ENCODE measurements at places on chromosomes 3 and 15. TPM values are rescaled to one million over a fixed set of nuclear protein-coding genes. Genes with fewer than 3 reads are reported as not detected.

- DNase-seq, result no peak
Measured at GRCh38 chr3:54744291-54744690, 183.6 kb downstream of the LRTM1 start.

DNA sequence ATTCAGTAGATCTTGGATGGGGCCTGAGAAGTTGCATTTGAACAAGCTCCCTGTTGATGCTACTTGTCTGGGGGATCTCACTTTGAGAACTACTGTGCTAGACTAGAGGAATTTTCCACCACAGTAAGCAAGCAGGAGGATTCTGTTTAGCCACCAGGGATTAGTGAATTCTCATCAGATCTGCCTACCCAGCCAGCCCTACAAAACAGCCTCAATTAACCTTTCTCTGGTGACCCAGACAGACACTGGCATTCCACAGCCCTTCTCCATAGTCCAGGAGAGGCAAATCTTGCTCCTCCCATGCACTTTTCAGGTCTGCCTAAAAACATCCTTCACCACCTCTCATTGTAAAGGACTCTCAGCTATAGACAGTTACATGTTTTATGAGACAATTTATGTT lies 16.7 kb upstream of the MYH15 start:
- DNase-seq, result no peak

DNA sequence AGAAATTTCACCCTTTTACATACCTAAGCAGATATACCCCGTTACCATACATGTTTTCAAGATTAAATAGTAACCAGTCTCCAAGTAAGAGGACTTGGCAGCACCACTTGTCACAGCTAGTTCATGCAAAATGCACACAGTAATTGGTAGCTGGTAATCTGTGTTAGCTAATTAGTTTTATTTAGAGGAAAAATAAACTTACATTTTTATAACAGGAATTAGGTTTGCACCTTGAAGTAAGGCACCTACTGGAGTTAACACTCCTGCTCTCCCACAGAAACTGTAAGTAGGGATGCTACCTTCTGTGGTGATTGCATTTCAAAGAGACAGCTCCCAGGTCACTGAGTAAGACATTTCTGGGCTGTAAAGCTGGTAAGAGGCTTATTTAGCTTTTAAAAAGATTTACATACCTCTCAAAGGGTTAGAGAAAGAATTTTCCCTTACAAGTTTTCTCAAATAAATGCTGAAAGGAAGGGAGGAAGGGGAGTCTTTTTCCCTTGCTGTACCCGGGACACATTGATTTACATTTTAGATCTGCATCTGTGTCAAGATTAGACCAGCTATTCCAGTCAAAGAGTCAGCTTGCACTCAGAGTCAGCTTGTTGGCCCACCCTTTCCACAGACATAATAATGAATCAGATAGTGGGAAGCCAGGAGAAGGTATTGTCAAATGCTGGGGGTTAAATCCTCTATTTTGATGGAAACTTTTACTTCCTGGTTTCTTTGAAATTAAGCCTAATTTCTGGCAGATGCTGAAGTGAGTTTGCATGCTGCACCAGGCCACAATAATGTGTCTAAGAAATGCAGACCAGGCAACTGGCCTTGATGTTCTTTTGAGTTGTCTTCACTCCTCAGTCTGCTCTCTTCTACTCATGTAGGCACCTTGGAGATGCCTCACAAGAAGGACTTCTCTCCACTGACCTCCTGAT lies 77.6 kb upstream of the CHD2 start:
- DNase-seq, result no peak

GRCh38 chr3:127541320-127541719 lies 49.2 kb downstream of the TPRA1 start:
- DNase-seq, result no peak

- DNase-seq, result peak; percentile 89
Measured at GRCh38 chr15:44782516-44782915, 46.2 kb downstream of the TRIM69 start.

DNA sequence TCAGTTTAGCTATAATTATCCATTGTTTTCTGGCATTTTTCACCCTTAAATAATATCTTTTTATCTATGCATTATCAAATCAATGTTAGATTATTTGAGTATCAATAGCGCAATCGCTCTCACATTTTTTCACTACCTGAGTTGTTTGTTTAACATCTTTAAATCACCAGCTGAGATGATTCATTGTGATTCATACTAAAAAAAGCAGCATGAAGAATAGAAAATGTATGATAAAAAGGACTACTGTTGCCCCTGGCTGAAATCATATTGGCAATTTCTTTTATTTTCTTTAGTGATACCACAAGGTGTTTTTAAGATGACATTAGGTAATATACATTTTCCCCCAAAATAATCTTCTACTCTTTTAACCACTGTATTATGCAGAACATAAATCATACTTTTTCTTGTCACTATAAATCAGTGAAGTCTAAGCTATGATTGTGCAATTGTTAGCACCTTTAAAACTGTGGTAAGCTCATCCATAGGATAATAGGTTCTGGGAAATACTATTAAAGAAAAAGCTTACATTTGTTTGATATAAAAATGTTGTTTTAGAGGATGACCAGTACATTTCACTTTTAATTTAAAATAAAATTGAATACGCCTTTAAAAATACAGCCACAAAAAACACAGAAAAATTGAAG lies 889.1 kb downstream of the NAALADL2 start:
- DNase-seq, result no peak

DNA sequence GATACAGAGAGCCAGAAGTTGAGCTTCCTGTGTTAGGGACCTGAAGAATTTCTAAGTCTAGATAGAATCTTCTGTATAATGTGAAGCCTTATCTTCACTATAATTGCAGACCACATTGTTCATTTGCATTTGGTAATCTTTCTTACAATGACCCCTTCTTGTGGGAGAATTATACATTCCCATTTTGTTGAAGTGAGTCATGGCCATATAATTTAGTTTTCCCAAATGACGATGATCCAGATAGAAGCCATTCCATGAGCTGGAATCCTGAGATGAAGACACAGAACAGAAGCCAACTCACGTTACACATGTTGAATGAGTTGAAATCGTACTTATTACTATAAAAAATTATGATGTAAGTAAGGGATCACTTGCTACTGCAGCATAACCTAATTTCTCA lies 187.8 kb downstream of the TUSC7 start:
- DNase-seq, result no peak

- DNase-seq, result no peak
Measured at GRCh38 chr3:8540456-8540855, 38.8 kb downstream of the LMCD1 start.

DNA sequence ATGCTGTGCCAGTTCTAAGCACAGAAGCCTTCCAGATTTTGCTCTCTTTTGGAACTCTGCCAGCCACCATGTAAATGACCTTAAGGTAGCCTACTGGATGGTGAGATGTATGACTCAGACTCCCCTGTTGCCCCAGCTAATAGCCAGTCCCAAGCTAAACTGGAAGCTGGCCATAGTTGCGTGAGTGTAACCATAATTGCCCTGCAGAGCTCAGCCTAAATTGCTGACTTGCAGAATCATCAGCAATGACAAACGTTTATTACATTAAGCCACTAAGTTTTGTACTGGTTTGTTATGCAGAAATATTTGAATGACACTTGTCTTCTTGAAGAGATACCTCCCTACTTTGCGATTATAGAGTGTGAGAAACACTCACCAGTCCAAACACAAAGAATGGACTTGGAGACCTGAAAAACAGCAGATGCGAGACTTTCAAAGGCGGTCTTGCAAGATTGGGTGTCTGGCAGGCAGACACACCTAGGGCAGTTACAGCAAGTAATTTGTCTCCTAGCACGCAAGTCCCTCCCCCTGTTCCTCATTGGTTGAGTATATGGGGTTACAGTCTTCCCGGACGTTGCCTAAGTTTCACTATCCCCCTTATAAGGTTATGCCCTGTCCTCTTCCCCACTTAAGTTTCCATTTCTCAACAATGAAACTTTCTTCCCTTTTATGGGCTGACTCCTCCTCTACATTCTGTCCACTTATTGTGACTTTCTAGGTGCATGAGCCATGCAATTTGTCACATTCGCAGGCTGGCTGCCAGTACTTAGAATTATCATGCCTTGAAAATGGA lies 83.6 kb upstream of the XCR1 start:
- peak; percentile 74 for DNase-seq

DNA sequence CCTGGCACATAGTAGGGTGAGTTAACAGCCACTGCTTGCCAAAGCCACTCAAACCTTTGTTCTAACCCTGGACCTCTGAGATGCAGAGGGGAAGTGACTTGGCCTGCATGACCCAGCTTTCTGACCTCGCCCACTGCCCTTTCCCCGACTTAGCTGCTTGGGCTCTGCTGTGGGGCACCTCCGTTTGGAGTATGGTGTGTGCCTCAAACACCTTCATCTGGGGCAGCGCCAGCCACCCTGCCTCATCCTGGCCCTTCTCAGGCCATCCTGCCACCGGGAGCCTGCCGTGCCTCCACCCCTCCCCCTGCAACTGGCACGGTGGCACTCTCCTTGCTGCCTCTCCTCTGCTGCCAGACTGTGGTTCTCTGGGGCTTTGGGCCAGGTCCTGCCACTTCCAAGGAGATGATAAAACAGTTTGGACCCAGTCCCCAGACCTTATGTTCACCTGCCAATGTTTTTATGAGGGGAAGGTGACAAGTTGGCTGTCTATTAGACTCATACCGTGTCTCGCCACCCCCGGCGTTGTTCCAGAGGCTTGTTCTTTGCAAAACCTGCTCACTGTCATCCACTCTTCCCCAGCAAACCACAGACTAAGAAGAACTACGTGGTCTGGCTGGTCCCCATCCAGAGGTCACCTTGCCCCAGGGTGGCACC lies 32.2 kb downstream of the SLC6A6 start:
- DNase-seq, result no peak

DNA sequence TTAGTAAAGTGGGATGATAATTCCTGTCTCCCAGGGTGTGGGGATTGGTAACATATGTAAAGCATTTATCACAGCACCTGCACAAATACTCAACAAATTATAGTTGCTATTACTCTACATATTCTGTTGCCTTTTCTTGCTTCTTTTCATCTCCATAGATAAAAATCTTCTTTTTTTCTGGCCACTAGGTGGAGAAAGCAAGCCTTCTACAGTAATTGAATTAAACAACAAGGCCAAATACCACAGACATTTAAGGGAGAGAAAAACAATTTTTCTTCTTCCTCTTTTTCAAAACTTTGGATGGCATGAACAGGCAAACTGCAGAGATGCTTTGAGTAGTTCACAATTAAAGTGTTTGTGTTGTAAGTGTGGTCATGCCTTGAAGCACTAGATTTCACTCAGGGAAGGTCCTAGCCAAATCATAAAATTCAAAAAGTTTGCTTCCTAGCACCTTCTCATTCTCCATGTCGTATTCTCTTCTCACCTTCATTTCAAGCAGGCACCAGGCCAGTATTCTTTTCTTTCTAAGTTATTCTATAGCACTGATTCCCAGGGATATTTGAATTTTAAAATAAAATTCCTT lies 493.4 kb upstream of the TGFBR2 start:
- DNase-seq, result peak; percentile 77

DNA sequence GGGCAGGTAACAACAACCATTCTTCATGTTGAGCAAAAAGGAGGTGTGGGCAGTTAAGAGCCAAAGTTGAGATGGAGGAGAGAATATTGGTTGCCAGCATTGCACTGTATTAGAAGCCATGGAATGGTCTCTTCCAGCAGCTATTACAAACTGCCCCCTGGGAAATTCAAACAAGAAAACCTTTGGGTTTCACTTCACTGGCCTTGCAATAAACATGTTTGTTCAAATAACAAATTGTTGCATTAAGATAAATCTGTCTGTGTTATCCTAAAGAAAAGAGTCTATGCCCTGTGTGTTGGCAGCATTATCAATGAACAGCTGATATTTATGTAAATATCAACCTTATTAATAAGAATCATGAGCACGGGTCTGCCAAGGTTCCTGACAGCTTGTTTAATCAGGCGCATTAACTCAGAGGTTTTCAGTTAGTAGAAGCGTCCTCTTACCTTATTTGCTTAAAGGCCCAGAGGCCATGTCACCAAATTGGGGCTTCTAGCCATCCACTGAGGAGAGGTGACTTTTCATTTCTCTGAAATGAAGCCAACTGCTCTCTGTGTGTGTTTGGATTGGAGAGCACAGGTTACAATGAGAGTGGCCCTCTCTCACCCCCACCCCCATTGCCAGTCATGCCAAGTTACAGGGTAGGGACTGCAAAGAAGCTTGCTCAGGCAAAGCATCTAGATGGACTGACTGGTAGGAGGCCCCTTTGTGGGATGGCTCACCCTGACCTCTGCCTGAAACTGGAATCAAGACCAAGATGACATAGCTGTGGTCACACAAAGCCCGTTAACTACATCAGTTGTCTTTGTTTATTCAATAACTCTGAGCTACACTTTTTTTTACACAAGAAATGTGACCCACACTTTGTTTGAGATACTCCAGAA lies 10.5 kb downstream of the FILIP1L start:
- DNase-seq, result peak; percentile 87

DNA sequence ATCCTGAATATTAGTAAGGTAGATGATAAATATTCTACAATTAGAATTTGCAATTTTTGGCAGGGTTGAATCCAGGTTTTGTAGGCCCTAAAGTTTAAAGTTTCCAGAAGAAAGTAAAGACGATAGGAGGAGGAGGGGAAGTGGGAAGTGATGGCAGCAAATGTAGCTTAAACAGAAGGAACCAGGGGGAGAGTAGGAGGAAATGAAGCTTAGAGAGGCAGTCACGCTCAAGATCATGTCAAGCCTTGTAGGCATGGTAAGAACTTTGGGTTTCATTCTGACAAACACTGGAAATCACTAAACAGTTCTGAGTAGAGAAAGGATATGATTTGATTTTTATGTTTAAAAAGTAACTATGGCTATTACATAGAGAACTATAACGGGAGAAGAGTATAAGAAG lies 63.9 kb downstream of the NR2E3 start:
- DNase-seq, result no peak

DNA sequence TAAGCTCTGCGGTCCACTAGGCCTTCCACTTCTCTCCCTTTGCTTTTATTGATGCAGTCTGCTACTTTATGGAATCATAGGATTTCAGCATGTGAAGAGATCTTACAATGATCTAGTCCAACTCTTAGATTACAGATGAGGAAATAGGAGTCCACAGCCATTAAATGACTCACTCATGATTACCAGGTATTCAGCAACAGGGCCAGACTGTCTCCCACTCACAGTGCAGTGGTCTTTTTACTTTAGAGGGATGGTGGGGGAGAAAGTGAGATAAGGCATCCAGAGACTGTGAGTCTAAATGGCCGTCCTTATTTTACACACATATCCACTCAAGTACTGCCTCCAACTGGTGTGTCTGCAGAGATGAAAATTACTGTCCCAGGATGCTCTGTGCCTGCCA lies 88.5 kb upstream of the SKOR1 start:
- DNase-seq, result no peak

Gene HACL1
- total RNA-seq, result 11.7 TPM

Gene SERPINI2
- total RNA-seq, result not detected

Gene NANOGP8
- total RNA-seq, result not detected

Gene MYL3
- total RNA-seq, result 7.8 TPM

Gene ZNF80
- total RNA-seq, result not detected

Gene MAPKBP1
- total RNA-seq, result 11.1 TPM
